ENCODE measurements at places on chromosomes 16 and 17.

DNA sequence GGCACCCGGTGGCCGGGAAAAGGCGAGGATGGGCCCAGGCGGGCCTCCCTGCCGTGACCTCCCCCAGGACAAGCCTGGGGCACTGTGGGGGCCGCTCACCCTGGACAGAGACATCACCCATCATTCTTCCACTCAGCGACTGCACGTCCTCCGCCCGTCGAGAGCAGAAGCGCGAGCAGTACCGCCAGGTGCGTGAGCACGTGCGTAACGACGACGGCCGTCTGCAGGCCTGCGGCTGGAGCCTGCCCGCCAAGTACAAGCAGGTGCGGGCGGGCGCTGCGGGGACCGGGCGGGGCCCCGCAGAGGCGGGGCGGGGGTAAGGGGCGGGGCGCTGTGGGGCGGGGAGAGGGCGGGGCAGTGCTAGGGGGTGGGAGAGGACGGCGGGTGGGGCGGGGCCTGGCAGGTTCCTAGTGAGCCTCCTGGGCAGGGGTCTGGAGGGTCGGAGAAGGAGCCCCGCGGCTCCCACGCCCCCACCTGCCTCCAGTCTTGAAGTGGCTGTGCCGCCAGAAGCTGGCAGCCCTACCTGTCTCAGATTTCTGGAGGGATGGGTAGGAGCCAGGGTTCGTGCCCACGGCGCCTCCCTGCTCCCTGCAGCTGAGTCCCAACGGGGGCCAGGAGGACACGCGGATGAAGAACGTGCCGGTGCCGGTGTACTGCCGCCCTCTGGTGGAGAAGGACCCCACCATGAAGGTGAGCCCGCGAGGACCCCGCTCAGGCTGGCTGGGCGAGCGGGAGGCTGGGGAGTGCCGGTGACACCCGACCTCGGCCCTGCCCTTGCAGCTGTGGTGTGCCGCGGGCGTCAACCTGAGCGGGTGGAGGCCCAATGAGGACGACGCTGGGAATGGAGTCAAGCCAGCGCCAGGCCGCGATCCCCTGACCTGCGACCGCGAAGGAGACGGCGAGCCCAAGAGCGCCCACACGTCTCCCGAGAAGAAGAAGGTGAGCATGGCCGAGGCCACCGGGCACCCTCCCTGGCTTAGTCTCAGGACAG is 7.5 kb downstream of the NME3 start:
- H3K4me3 ChIP-seq, result no peak overlapping the region
- H3K27ac ChIP-seq, result no peak overlapping the region
- no peaks in the 10 kb centered on the region for H3K4me1 ChIP-seq
- H3K27me3 ChIP-seq, result no peaks in the 10 kb centered on the region
- H3K36me3 ChIP-seq, result peaks cover 91% of the 10 kb centered on the region

DNA sequence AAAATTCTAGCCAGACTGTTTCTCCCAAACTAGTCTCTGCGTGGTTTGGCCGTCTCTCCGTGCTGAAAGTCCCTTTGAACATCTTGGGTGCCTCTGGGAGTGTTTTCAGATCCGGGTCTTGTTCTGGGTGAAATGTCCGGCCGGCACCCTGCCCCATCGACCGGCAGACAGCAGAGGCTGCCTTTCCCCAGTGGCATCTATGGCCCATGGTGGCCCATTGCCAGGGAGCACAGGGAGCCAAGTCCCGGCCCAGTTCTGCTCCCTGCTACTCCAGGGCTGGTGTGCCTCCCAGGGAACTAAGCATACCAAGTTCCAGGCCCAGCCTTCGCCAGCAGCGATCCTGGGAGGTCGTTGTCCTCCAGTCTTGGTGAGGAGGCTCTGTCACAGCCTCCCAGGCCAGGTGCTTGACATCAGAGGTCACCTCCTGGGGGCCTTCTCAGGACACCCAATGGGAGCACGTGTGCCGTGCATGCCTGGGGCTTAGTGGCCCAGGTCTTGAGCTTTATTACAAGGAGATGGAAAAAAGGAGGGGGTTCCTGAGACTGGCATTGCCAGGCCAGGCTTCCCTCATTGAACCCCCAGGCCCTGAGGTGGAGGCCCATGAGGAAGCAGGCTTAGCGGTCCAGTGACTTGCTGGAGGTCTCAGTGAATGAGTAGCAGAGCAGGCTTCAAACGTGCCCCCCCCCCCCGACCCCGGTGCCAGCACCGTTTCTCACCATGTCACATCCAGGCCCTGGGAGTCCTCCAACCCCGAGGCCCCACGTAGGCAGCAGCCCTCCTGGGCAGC is 54.0 kb downstream of the PGS1 start:
- H3K27ac ChIP-seq, result no peak overlapping the region
- H3K27me3 ChIP-seq, result no peaks in the 10 kb centered on the region
- H3K4me3 ChIP-seq, result no peak overlapping the region
- DNase-seq, result no peak
- no peaks in the 10 kb centered on the region for H3K36me3 ChIP-seq
- no peaks in the 10 kb centered on the region for H3K4me1 ChIP-seq

DNA sequence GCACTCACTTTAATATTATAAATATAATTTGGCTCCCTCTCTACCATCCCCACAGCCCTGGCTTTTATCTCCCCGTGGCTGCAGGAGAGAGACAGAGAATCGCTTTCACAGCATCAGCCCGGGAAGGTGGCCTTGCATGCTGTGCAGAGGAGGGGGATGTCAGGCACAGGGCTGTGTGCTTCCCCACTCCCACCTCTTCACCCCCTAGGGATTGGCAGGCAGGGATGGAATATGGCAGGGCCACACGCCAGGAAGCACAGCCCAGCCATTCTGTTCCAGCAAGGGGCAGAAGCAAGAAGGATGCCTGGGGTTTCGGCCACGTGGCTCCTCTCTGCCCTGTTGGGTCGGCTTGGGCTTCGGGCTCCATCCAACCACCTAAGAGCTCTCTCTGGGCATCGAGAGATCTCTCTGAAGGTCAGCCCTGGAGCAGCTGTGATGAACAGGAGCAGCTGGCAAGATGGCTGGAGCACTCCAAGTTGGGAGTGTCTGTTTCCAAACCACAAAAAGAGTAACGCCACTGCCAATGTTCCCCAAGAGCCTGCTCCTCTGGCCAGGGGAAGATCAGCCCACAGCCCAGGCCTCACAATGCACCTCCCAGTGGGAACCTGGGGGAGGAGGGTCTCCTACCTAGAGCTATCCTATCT is 223.2 kb downstream of the C16orf78 start:
- H3K27ac ChIP-seq, result peak overlapping the region; percentile 21
- H3K4me3 ChIP-seq, result no peak overlapping the region
- no peaks in the 10 kb centered on the region for H3K27me3 ChIP-seq
- H3K4me1 ChIP-seq, result peaks cover 14% of the 10 kb centered on the region
- no peak for DNase-seq

- no peaks in the 10 kb centered on the region for H3K36me3 ChIP-seq
- no peaks in the 10 kb centered on the region for H3K4me1 ChIP-seq
- DNase-seq, result no peak
- H3K4me3 ChIP-seq, result no peak overlapping the region
- no peaks in the 10 kb centered on the region for H3K27me3 ChIP-seq
- H3K27ac ChIP-seq, result no peak overlapping the region
These were observed 2.7 kb downstream of the NDUFAF8 start for GRCh38 chr17:81241648-81242420.

DNA sequence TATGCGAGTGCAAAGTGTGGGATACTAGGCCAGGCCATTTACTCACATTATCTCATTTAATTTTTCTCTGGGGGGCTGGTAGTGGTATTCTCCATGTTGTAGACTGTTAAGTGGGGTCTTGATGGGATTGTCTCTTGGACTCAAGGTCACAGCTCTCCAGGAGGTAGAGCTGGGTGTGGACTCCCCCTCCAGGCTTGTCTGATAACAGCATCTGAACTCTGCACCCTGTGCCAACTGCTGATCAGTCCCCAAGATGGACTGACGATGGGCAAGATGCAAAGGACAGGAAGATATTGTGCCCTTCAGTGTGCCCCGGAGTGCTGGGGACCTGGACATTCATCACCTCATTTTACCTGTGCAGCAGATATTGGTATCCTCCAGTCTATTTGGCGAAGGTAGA is 147.8 kb downstream of the MSI2 start:
- H3K27me3 ChIP-seq, result no peaks in the 10 kb centered on the region
- peak overlapping the region; percentile 38 for H3K27ac ChIP-seq
- no peaks in the 10 kb centered on the region for H3K4me1 ChIP-seq
- H3K36me3 ChIP-seq, result no peaks in the 10 kb centered on the region
- no peak for DNase-seq

DNA sequence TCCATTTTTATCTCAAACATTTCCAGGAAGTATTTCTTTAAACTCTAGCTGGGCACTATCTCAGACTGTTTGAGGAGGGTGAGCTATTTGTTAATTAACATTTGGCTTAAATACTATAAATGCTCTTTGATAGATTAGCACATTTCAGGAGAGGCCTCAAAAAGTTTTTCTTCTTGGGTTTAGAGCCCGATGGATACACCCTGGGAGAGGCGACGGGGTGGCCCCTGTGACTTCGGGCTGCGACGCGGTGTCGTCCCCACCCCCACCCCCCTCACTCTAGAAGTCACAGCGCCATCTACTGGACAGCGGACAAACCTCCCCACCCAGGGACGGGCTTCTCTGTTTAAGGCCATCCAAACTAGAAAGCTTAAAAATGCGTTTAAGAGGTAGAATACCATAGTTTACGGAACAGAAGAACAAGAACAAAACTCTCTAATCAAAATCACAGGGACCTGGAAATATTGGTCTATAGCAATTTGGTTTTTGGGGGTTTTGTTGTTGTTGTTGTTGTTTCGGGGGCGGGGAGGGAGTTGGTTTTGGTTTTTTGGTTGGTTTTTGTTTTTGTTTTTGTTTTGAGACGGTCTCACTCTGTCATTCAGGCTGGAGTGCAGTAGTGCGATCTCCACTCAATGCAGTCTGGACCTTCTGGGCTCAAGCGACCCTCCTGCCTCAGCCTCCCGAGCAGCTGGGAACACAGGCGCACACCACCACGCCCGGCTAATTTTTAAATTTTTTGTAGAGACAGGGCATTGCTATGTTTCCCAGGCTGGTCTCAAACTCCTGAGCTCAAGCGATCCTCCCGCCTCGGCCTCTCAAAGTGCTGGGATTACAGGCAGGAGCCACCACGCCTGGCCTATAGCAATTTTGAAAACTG is 254.4 kb downstream of the C16orf95 start:
- H3K36me3 ChIP-seq, result no peaks in the 10 kb centered on the region
- H3K27ac ChIP-seq, result no peak overlapping the region
- no peak overlapping the region for H3K4me3 ChIP-seq
- H3K27me3 ChIP-seq, result no peaks in the 10 kb centered on the region

DNA sequence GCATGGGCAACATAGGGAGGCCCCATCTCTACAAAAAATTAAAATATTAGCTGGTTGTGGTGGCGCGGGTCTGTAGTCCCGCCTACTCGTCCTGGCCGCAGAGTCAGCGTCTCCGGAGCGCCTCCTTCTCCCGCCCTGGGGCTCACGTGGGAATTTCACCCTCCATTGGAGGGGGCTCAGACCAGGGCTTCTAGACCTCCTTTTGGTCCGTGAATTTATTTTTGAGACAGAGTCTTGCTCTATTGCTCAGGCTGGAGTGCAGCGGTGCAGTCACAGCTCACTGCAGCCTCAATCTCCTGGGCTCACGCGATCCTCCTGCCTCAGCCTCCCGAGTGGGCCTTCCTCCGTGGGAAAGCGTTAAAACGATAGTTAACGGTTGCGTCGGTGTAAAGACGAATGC is 394 bp upstream of the NME4 start:
- DNase-seq, result no peak
- H3K4me3 ChIP-seq, result peak overlapping the region; percentile 60
- H3K27ac ChIP-seq, result peak overlapping the region; percentile 88
- H3K4me1 ChIP-seq, result no peaks in the 10 kb centered on the region
- H3K36me3 ChIP-seq, result no peaks in the 10 kb centered on the region
- no peaks in the 10 kb centered on the region for H3K27me3 ChIP-seq

DNA sequence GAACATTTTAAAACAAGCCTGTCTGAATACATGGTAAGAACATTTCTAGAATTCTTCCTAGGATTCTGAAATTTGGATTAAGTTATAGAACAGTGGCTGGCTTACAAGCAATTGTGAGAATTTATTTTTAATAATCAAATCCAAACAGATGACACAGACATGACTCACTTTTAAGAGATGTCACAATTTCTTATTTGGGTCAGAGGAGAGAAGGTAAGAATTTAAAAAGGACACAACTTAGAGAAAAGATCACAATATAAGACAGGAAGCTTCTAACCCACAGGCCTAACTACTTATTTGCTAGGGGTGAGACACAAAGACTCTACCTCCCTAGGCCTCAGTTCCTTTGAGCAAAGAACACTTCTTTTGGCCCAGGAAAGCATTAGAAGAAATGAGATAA is 32.7 kb downstream of the ZZEF1 start:
- no peak for DNase-seq
- peaks cover 70% of the 10 kb centered on the region for H3K36me3 ChIP-seq
- no peaks in the 10 kb centered on the region for H3K4me1 ChIP-seq
- H3K27me3 ChIP-seq, result no peaks in the 10 kb centered on the region

DNA sequence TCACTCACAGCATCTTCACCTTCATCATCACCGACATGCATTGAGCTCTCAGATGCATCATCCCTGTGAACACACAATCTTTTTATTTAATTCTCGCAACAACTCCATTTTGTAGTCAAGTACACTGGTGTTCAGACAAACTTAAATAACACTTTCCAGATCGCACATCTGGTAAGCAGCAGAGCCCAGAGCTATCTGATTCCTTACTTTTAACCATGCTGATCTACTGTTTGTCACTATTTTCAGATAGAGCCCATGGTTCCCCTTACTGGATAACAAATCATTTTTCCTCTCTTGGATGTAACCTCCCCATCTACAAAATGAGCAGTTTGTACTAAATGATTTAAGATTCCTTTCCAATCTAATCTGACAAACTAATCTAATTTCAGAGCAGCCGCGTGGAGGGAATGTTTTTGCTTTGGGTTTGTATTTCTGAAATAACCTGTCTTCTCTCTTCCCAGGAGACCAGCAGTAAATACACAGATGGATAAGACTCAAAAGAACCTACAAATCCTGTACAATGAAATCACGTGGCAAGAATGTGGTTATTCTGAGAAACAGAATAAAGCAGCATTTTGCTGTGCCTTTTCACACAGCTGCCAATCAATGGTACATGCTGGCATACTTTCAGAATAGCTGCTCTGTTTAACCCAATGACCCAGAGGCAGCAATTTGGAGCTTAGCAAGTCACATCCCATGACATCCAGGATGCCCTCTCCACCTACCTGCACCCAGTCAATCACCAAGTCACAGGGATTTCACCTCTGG is 72.9 kb upstream of the CCL2 start:
- H3K27ac ChIP-seq, result no peak overlapping the region
- H3K36me3 ChIP-seq, result no peaks in the 10 kb centered on the region
- H3K27me3 ChIP-seq, result no peaks in the 10 kb centered on the region
- H3K4me3 ChIP-seq, result no peak overlapping the region
- H3K4me1 ChIP-seq, result no peaks in the 10 kb centered on the region
